NAMALWA (cell line): ENCODE measurements at places on chromosomes 7 and 10.

GRCh38 chr10:86815035-86815617 lies 58.7 kb downstream of the BMPR1A start:
- no peak for DNase-seq

DNA sequence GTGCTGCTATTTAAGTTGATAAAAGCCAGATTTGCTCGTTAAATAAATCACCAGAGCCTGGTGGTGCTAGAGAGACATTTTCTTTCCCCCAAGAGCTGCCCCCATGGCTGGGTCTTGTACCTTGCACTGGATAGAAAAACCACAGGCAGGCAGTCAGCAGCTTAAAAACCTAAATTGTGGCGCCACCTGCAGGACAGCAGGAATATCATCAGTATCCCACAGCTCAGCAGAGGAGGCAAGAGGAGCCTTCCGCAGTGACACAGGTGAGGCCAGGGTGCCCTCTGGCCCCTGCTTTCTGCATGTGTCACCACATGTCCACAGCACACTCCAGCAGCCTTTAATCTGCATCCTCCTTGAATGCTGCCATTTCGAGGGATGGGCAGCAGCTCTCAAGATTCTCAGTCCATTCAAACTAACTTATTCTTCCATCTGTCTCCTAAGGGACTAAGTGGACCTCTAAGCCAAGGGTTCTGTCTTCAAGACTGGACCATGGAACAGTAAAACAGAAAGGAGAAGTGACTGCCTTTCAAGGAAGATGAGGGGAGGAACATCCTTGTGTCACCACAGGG lies 4.5 kb upstream of the PLXNA4 start:
- peak; percentile 88 for DNase-seq

DNA sequence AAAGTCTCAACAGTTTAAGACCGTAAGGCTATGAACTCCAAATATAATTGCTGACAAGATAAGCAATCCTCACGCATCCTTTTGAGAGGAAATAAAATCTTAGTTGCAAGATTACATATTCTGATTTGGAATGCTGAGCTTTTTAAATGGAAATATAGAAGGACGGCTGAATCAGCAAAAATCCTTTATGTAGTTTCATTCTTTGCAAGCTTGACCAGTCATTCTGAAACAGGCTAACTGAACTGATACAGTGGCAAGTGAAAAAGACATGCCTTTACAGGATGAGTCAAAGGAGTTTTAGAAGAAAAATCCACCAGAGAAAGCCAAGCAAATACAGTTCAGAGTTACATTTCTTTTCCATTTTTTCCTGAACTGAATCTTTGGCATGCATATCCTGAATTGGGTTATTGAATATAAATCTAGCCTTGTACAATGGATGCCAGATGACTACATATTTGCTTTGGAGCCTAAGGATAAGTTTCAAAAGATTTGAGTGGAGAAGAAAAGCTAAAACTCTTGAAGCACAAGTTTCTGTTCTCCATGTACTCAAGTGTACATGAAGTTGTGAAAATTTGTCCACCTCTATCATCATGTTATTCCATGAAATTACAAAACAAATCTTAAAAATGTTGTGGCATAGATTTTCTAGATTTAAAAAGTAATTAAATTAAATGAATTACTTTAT lies 4.4 kb downstream of the VIM start:
- DNase-seq, result no peak

- DNase-seq, result no peak
These were observed 1019.0 kb downstream of the KCNMA1 start for GRCh38 chr10:76618641-76619040.

DNA sequence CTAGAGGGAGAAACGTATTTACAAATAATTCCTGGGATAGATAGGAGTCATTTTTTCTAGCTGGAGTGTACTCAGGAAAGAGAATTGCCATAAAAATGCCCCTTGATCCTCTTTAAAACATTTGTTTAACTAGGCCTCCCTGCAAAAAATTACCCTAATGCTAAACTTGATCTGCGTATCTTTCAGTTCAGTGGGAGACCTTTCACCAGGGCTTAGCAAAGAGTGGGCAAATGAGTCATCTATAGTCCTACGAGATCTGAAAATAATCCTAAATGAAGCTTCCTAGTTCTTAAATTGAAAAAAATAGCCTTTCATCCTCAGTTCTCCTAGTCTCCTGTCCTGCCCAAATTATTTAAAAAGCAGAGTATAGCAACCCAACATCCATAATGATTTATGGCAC lies 198.6 kb upstream of the FRMD4A start:
- DNase-seq, result no peak

DNA sequence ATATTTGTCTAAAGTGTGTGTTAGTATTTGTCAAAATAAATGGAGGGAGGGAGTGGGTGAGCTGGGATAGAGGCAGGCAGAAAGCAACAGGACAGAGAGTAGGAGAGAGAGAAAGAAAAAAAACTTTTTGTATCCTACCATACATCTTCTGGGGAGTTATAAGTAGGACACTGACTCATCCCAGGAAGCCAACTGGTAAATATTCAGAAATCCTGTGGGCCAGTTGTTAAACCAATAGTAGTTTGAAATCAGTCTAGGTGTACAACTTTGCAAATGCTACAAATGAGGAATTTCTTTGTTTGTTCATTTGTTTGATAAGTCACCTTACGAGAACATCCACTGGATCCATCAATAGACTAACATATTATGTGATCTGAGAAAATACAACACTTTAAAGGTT lies 980.9 kb downstream of the GATA3 start:
- DNase-seq, result no peak

- no peak for DNase-seq
These were observed 140.3 kb upstream of the TCF7L2 start for GRCh38 chr10:112809736-112810135.

GRCh38 chr10:68156373-68157185 lies 47.3 kb downstream of the MYPN start:
- peak; percentile 71 for DNase-seq

GRCh38 chr7:43612599-43613589 lies 30.0 kb downstream of the STK17A start:
- no peak for DNase-seq

- DNase-seq, result no peak
These were observed 3.2 kb upstream of the GIMAP4 start for GRCh38 chr7:150564006-150564405.

GRCh38 chr7:17854261-17855047 lies 85.8 kb downstream of the SNX13 start:
- no peak for DNase-seq

- no peak for DNase-seq
These were observed 8.0 kb upstream of the RAB18 start for GRCh38 chr10:27496137-27496536.

- DNase-seq, result no peak
These were observed 147.2 kb downstream of the MYOF start for GRCh38 chr10:93334901-93335327.

DNA sequence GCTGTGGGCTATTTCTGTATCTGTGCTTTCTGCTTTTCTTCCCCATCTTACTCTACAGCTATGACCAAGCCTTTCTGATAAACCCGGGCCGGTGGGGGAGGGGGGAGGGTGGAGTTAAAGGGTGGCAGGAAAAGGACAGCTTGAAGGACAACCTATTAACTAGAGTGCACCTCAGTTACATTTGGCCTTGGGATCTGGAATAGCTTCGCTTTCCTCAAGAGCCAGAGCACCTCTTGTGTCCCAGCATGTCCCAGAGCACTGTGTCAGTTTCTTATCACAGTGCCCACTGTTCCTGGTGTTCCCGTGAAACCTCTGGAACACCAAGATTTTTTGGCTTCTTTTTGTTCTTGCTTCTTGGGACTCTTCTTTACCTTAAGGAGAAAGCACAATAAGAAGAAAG lies 160.6 kb downstream of the NSUN6 start:
- DNase-seq, result no peak

DNA sequence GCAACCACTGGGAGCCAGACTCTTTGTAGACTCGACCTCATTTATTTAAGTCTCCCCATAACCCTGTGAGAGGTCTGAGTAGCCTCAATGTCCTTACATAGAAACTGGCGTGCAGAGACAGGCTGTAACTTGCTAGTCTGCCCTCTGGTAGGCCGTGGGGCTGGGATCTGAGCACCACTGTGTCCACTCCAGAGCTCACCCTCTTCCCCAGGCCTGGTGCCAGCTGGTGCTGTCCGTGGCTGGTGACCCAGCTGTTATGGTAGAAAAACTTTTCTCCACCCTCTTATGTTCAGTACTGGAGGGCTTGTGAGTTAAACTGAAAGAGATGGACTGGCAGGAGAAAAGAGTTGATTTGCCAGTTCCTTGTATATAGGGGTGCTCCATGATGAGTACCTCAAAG lies 41.9 kb downstream of the ADAMTS14 start:
- no peak for DNase-seq

- DNase-seq, result no peak
These were observed 661.2 kb downstream of the AUTS2 start for GRCh38 chr7:70259502-70259901.

- no peak for DNase-seq
These were observed 166.4 kb downstream of the MLLT10 start for GRCh38 chr10:21700474-21700873.

DNA sequence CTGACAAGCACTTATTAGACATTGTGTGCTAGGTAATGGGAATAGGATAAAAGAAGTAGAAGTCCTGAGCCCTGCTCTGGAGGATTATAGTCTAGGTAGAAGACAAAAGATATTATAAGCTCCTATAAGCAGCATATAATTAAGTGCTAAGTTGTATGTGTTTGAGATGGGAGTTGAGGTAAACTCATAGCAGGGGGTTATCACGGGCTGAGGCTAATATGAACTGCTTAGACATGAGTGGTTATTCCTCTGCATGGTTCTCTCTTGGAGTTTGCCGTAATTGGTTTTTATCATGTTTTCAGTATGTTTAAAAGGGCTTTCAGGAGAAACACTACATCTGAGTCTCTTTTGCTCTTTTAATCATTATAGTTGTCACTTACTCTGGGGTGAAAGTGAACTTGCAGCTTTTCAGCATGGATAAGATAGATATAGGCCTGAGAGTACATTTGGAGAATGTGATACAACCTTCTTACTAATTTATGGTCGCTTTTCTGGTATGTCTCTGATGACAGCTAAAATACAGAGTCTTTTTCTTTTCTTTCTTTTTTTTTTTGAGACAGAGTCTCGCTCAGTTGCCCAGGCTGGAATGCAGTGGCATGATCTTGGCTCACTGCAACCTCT lies 39.0 kb downstream of the SMNDC1 start:
- DNase-seq, result no peak

DNA sequence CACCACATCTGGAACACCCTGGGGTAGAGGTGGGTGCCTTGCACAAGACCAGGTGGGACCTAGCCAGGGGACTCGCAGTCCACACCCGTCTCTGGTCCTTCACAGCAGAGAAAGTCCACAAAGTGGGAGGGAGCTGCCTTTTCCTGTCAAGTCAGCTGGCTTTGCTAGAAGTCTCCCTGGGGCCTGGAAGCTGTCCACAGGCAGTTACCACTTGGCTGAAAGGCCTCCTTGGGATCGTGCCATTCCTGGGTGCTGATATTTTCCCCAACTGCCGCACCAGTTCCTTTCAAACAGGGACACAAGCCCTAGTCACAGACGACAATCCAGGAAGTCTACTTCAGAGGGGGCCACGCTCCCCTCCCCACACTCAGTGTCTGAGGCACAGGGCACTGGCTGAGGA lies 75.4 kb downstream of the AFAP1L2 start:
- no peak for DNase-seq

DNA sequence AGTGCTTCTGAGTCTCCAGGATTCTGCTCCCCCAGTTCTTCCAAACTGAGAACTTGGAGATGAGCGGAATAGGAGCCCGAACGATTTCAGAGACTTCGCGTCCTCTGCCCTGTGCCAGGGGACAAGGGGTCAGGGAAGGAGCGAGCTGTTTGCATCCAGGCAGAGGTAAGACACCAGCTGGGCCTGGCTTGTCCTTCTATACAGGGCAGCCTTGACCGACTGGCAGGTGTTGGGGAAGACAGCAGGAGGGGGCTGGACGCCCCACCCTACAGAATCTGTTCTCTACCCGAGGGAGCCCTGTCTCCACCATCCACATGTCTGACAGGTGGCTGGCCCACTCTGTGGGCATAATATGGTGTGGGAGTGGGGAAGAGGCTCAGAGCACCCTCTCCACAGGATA lies 7.1 kb downstream of the SPOCK2 start:
- DNase-seq, result no peak

- DNase-seq, result peak; percentile 18
These were observed 11.4 kb downstream of the ZWINT start for GRCh38 chr10:56349611-56350010.

DNA sequence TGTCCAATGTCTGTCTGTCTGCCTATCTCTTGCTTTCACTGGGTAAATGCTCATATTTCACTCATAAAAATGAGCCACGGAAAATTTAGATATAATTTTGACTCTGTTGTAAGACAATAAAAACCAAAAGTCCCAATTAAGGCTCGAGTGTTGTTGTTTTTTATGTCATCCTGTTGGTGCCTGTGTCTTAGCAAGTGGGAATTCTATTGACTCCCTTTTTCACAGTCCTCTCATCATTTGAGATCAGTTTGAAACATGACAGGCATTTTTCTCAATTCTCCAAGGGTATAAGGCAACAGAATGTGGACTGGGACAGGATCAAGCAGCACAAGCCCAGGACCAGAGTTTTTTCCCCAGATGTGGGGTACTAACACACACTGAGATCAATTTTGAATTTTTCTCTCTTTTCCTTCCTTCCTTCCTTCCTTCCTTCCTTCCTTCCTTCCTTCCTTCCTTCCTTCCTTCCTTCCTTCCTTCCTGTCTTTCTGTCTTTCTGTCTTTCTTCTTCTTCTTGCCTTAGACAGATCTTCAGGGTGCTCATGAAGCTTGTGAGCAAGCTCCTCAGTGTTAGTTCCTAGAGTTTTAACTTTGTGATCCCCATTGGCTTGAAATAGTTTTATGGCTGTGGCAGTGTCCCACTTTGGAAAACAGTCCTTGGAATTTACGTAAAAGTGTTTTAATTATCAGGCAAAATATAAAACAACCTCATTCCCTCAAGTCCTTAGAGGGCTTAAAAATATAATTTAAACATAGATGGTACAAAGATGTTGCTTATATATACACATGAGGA lies 3.2 kb upstream of the NEUROD6 start:
- DNase-seq, result no peak

- no peak for DNase-seq
These were observed 95.4 kb upstream of the SEMA3C start for GRCh38 chr7:81014266-81014665.

DNA sequence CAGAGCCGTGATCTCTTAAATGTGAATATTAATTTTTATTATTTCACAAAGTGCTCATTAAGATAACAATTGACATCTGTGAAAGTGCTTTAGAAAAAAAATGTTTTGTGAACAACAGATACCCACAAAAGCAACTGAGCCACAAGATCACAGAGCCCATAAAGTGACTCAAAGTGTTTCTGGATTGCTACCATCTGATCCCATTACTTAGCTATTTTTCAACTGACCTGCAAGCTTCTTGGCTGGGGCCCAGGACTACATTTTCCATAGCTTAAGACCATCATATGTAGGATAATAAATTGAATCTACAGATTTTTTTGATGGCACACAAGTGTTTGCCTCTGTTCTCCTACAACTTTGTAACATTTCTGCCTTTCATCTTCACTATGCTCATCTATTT lies 674.4 kb downstream of the PHTF2 start:
- no peak for DNase-seq
